ENCODE measurements at places on chromosomes 7 and 10.

- no peak for DNase-seq
Measured at GRCh38 chr10:91796331-91797047, 1.7 kb upstream of the TNKS2 start.

GRCh38 chr7:51108134-51108533, 208.5 kb downstream of the COBL start:
- DNase-seq, result no peak

- DNase-seq, result no peak
Measured at GRCh38 chr10:32142646-32143045, 86.4 kb upstream of the KIF5B start.

GRCh38 chr7:44764081-44764480, 15.4 kb downstream of the ZMIZ2 start:
- no peak for DNase-seq

DNA sequence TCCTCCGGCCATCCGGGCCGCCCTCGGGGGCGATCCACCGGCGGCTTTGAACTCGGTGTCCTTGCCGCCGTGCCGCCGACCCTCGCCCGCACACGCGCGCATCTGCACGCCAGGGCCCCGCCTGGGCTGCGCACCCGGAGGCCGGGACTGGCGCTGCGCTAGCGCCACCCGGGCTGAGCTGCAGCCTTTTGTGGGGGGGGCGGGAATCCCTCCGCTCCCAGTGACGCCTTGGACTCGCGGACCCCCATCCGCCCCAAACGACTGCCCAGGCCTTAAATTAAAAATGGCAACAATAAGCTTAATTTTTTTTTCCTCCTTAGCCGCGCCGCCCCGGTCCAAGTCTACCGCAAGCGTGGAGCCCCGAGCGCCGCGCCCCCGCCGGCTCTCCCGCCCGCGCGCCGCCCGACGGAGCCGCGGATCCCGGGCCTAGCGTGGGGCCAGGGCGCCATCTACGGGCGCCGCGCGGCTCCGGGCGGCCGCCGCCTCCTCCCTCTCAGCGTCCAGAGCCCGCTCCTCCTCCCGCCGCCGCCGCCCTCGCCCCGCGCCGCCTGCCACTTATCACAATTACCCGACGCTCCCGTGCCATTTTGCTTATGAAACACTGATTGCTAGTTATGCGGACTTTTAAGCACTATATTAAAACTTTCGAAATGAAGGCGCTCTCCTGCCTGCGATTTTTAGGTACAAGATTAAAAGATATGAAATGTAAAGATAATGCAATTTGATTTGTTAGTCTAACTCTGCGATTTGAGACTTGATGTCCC, 7.5 kb upstream of the EBF3 start:
- DNase-seq, result peak; percentile 7

GRCh38 chr10:58585435-58585834, 72.8 kb downstream of the BICC1 start:
- no peak for DNase-seq

- DNase-seq, result no peak
Measured at GRCh38 chr10:1735562-1735961, 1.8 kb downstream of the ADARB2 start.

- no peak for DNase-seq
Measured at GRCh38 chr10:1629326-1630198, 107.8 kb downstream of the ADARB2 start.

Measured in pulmonary artery endothelial cell (primary cell).